H54 (cell line): ENCODE measurements at places on chromosomes 7 and 10.

DNA sequence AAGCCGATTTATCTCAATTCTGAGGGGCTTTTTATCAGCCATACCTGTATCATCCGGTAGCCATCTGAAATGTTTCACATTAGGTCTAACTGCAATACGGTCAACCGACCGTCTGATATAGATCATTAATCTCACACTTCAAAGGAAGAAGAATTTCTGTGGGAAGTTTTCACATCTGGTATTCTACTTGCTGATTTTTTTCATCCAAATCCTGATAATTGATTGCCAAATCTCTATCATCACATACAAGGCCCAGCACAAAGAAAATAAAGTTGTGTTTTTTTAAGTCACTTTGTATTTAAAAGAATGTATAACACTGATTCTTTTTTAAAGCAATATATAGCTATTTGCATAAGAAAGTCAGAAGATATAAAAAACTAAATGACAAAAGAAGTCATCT is 132.3 kb downstream of the DKK1 start:
- no peak for DNase-seq

DNA sequence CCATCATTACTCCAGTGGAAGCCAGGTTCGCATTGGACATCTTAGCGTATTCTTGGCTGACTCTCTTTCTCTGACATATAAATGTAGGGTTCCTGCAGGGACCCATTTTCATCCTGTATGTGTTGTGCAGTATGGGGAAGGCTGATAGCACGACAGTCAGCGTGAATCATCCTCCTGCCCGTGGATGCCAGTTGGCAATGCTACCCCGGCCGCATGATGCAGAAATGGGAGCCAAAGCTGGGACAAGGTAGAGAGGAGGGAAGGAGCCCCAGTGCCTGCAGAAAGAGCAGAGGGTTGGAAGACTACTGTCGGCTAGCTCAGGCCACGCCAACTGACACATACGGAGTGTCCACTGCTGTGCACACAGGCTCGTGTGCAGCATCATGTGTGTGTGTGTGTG is 251.6 kb downstream of the SKAP2 start:
- DNase-seq: no peak

DNA sequence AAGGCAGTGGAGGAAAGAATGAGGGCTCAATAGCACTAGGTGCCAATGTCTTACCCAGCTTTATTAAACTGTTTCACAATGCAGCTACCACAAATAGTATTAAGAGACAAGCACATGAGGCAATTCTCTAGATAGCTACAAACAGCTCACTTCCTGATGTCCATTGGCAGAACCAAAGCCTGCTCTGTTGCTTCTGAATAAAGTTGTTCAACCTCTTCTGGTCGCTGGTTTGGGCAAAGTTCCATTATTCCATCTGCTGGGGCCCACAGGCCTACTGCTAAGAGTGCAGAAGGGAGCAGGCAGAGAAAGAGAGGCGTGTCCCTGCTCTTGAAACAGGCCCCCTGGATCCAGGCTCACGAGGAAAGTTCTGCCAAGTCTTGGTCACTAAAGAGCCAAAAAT is 173.9 kb downstream of the ZNF438 start:
- DNase-seq: no peak

DNA sequence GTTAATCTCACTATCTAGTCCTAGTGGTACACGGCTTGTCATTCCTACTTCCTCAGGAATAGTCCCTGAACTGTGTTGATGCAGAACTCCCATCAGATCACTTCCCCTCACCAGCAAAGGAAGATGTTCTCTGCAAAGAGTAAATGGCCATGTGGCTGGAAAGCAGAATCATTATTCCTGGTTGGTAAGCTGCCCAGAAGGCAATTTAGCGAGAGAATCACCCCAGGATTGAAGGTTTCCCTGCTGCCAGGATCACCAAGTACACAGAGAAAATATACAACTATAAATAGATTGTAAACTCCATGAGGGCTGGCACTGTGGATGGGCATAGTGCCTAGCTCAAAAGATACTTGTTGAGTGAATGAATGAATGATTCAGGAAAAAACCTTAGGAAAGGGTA is 115.0 kb downstream of the GFRA1 start:
- DNase-seq: no peak

DNA sequence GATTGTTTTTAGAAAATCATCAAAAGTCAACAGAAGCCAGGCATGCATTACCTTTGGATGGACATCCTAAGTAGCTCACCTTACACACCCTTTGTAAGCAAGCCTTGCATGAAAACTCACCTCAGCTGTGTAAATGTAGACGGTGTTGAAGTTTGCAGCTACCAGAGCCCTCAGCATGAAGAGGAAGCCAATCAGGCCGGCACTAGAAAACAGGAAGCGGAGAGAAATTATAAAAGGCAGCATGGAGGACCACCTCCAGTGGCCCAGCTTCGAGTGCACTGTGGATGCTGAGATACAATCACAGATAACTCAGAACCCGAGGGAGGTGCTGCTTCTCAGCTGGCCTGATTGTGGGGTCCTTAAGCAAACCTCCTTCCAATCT is 75.3 kb downstream of the SVOPL start:
- DNase-seq: no peak

- DNase-seq: no peak
Measured at GRCh38 chr7:16954321-16954720, 72.5 kb upstream of the AGR3 start.
